ENCODE measurements at places on chromosomes 7 and 10.
A peak's percentile ranks its signal among the peaks of the same experiment; 100 is the strongest.

DNA sequence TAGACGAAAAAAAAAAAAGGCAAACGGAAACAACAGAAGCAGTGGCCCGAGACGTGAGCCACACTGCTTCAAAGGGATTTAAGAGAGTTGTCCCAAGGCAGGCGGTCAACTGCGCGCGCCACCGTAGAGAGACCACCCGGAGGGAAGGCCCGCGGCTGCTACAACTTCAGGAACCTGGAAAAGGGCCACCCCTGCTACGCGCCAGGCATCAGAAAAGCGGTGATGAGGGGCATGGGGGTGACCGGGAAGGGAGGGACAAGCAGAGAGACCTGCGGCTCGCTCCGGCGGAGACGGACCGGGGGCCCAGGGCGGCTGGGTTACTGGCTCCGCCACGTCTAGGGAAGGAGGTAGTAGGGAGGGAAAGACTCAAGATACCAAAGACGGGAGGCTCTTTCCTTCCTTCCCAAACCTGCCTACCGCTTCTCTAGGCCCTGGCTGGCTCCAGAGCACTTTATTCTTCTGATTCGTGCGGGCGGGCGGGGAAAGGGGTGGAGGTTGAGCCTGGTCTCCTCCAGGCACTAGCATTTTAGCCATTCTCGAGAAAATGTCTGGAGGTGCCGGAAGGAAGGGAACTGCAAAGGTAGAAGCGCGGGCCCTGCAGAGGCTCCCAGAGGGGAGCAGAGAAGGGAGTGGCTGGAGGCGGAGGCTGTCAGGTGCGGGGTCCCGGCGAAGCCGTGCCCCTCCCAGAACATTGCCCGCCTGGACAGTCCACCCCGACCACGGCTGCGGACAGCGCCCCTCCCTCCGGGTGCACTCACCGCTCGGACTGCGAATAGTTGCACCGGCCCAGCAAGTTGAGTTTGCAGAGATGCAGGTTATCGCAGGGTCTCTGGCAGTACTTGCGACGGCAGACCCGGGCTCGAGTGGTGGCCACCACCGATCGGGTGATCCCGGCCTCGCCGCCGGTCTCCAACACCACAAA lies 993 bp downstream of the ZC3HAV1 start:
- peak overlapping the region; percentile 97 for H3K4me3 ChIP-seq
- peak overlapping the region; percentile 99 for H3K27ac ChIP-seq
- H3K36me3 ChIP-seq = no peaks in the 10 kb centered on the region
- DNase-seq = no peak
- H3K4me1 ChIP-seq = peaks cover 10% of the 10 kb centered on the region

DNA sequence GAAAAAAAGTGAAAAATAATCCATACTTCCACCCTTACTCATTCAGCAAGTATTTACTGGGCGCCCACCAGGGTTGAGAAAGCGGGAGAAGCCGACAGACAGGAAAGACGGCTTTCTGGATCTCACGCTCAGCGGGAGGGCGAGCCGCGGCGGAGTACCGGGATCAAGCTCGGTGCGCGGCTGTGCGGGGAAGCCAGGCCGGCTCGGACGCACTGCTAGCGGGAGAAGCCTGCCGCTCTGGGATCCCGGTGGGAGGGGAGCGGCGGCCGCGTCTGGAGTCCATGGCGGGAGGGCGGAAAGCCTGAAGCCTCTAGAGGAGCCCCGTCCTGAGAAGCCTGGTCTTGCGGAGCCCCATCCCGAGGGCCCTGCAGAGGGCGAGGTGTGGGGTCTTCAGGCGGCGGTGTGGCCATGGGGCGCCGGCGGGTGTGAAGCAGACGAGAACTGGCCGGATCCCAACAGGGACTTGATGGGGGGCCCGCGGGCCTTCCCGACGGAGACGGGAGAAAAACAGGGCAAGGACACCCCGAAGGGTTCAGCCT lies 82.9 kb downstream of the VIPR2 start:
- no peak for DNase-seq
- H3K4me3 ChIP-seq = no peak overlapping the region
- H3K27me3 ChIP-seq = peaks cover 7% of the 10 kb centered on the region

DNA sequence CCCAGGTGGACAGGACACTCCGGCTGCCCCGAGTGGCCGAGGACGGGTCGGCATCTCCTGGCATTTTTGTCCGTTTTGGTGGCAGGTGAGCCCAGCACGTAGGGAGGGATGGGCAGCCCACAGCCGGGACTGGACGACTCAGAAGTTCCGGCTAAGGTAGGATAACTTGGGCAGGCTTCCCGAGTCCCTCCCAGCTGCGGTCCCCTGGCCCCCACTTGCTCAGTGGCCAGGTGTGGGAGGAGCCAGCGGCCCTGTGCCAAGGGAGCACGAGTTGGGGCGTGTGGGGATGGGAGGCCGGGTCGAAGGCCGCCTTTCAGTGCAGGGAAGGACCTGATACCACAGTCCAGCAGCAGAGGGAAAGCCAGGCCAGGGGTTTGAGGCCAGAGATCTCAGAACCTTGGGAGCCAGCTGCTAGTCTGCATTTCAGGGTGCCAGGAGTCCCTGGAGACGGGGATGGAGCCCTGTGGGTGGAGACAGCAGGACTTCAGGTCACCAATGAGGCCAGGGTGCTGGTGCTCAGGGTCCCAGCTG lies 58.5 kb downstream of the PWWP2B start:
- H3K27ac ChIP-seq = no peak overlapping the region
- H3K4me3 ChIP-seq = no peak overlapping the region
- H3K4me1 ChIP-seq = peaks cover 30% of the 10 kb centered on the region
- no peaks in the 10 kb centered on the region for H3K36me3 ChIP-seq
- DNase-seq = no peak

- no peaks in the 10 kb centered on the region for H3K27me3 ChIP-seq
- no peaks in the 10 kb centered on the region for H3K4me1 ChIP-seq
- no peak overlapping the region for H3K4me3 ChIP-seq
These were observed 65.1 kb upstream of the ADARB2 start for GRCh38 chr10:1802413-1802812.

- H3K4me1 ChIP-seq = no peaks in the 10 kb centered on the region
- no peak for DNase-seq
- H3K27me3 ChIP-seq = no peaks in the 10 kb centered on the region
- H3K36me3 ChIP-seq = no peaks in the 10 kb centered on the region
- H3K27ac ChIP-seq = no peak overlapping the region
These were observed 37.9 kb upstream of the LRRN3 start for GRCh38 chr7:111053035-111053434.

DNA sequence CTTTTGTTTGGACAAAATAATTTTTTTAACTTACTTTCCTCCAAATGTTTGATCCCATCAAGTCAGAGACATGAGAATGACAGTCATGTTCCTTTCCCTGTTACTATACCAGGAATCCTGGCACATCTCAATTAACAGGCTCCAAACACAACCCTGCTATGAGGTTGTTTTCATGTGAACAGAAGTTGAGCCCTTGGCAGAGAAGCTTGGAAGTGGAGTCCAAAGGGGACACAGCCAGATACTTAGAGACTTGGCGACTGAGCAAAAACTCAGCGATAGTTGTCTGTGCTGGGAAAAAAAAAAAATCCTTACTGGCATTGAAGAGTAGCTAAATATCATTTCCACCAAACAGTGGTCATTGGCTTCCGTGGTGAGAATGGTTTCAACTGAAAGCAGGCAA lies 12.8 kb downstream of the TUBAL3 start:
- no peak for DNase-seq
- no peak overlapping the region for H3K27ac ChIP-seq
- H3K27me3 ChIP-seq = no peaks in the 10 kb centered on the region
- no peaks in the 10 kb centered on the region for H3K4me1 ChIP-seq
- no peak overlapping the region for H3K4me3 ChIP-seq
- no peaks in the 10 kb centered on the region for H3K36me3 ChIP-seq

DNA sequence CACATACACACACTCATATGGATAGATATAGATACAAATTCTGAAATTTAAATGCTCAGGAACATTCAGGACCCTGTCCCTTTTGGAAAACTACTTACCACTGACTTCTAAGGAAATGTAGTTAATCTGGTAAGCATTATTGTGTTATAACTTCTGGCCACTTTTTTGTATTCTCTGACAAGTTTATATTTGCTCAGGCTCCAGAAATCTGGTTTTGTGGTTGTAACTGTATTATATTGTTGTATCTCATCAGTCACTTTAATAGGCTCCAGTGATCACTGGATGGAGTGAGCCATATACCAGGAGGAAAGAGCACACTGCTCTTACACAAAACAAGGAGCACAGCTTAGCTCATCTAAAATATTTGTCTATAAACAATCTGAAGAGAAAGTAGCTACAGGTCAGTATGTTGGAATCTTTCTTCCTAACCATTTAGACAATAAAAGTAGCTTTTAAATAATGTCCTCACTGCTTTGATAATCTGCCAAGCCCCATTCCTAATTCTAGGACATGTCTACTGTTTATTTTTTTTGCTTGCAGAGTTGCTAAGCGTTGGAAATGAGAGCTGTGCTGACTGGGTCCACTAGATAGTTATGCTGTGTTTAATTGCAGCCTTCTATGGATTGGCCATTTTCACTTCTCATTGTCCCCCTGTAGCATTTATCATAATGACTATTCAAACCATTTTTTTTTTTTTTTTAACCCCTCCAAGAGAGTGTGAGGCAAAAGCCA lies 43.8 kb downstream of the SMNDC1 start:
- H3K36me3 ChIP-seq = no peaks in the 10 kb centered on the region
- no peak overlapping the region for H3K4me3 ChIP-seq
- no peak for DNase-seq
- no peak overlapping the region for H3K27ac ChIP-seq
- no peaks in the 10 kb centered on the region for H3K27me3 ChIP-seq

- H3K4me1 ChIP-seq = peaks cover 68% of the 10 kb centered on the region
- H3K27ac ChIP-seq = peak overlapping the region; percentile 81
- no peak for DNase-seq
- peak overlapping the region; percentile 10 for H3K4me3 ChIP-seq
These were observed 9.1 kb downstream of the CREB3L2 start for GRCh38 chr7:137992550-137993394.
